ENCODE measurements at places on chromosomes 1 and 21. TPM values are rescaled to one million over a fixed set of nuclear protein-coding genes. Genes with fewer than 3 reads are reported as not detected.

GRCh38 chr1:1165485-1165884 lies 8.2 kb upstream of the TTLL10 start:
- no peak for DNase-seq

DNA sequence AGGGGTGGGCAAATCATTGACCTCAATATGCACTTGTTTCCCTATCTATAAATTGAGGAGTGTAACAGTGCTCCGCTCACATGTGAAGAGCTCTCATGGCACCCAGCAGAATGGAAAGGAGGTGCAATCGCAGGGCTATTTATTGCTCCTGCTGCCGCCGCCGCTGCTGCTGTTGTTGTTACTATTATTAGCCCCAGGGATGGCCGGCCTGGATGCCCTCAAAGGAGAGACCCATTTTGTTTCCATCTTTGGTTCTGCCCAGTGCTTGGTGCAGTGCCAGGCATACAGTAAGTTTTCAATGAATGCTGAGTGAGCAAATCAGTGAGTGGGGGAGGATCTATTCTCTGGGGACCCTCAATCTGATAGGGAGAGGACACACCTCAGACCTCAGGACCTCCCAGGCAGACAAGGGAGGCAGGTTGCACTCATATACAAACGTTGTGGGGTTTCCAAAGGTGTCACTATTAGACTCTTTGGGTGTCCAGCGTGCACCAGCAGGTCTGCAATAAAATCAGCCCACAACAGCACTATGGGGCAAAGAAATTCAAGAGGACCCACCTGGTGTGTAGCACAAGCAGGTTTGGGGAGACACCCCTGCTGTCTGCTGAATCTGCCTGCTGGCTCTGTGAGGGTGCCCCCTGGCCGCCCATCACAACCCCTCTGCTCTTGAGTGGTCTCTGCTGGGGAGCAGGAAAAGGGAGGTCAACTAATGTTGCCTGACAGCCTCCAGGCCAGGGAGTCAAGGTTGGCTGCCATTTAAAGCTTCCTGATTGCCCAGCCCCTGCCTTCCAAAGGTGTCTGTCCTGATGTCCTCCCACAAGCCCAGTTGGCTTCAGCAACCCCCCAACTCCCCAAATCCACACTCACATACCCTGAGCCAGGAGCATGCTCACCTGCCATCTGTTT lies 136.3 kb downstream of the ACTL8 start:
- no peak for DNase-seq

DOP1B gene
- polyA plus RNA-seq = 5.9 TPM

RBM11 gene
- not detected for polyA plus RNA-seq

GRCh38 chr1:230073371-230074035 lies 6.5 kb downstream of the GALNT2 start:
- no peak for DNase-seq

- DNase-seq = peak; percentile 59
Measured at GRCh38 chr1:47918257-47918867, 78.8 kb downstream of the TRABD2B start.

DNA sequence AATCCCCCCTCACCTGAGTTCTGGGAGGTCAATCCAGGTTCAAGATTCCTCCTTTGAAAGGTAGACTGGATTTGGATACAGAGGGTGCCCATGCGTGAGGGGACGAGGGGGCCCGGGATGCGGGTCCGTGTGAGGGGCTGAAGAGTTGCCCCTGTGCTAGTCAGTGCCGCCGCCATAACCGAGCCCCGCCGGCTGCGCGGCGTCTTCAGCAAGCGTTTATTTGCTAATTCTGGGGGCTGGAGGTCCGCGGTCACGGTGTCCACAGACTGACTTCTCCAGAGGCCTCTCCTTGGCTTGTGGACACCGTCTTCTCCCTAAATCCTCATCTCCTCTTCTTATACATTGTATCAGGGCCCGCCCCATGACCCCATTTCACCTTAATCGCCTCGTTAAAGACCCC lies 20.9 kb upstream of the SAMD11 start:
- no peak for DNase-seq

DNA sequence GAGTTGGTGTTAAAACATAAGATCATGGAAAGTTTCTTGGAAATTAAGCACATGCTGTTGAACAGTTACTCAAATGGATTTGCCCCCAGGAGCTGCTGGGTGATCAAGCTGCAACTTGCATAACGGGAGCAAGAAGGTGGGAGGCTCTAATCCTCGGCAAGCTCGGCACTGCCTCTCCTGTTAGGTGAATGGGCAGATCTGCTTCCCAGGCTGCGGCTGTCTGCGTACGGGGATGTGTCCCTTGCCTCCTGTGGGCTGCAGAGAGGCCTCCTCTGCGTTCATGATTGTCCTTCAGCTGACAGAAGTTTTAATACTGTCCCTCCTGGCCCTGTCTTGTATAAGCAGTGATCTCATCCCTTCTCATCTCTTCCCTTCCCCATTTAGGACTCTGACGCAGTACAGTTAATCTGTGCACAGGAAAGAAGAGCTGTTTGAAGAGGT lies 36.7 kb downstream of the ATP1A1 start:
- no peak for DNase-seq

GRCh38 chr1:161781995-161782394 lies 15.9 kb downstream of the ATF6 start:
- no peak for DNase-seq

GRCh38 chr1:47491341-47491753 lies 53.5 kb downstream of the FOXD2 start:
- DNase-seq = no peak

TMPRSS3 gene
- polyA plus RNA-seq = 0.25 TPM

DNA sequence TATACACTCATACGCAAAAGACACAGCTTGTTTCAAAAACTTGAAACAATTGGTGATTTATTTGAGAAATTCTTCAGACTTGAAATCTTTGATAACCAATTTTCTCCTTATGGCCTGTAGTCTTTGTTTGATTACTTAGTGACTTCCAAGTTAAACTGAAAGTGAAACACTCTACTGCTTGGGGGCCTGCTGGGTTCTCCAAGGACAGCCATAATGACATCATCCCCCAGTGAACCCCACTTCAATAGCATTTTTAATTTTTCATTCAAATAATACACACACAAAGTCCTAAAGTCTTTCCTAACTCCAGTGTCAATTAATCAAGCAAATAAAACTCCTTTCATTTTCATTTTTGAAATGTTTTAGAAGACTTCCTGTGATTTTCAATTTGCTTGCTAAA lies 59.2 kb downstream of the KRTAP19-8 start:
- no peak for DNase-seq

PADI1 gene
- polyA plus RNA-seq = not detected

DNA sequence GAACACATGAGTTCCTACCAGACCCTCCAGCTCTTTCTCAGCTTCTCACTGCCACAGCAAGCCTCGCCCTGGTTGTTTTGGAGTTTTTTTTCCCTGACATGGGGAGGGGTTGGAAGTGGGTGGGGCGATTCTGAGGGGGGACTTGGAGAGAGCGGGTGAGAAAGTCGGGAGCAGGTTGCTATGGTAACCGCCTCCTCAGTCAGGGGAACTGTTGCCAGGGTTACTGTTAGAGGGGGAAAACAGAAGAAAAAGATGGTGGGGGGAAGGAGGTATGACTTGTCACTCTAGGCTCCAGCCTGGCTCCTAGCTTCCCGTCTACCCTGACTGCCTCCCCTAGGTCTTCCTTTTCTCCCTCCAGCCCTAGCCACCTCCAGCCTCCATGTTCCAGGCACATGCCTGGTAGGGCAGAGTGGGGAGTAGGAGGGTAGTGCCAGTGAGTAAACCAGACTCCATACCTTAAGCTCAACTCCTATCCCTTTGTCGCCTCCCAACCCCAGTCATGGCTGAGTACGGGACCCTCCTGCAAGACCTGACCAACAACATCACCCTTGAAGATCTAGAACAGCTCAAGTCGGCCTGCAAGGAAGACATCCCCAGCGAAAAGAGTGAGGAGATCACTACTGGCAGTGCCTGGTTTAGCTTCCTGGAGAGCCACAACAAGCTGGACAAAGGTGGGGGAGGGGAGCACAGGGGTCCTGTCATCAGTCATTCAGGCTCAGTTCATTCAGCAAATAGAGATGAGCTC lies 6.0 kb downstream of the PEA15 start:
- DNase-seq = no peak

PCSK9 gene
- polyA plus RNA-seq = 10.8 TPM
